ENCODE measurements at places on chromosomes 13 and 19. TPM values are rescaled to one million over a fixed set of nuclear protein-coding genes. Genes with fewer than 3 reads are reported as not detected.

Gene PBX4
- polyA plus RNA-seq, result 2.1 TPM

GRCh38 chr13:113759525-113760137 is 605 bp downstream of the TMEM255B start:
- DNase-seq, result no peak

DNA sequence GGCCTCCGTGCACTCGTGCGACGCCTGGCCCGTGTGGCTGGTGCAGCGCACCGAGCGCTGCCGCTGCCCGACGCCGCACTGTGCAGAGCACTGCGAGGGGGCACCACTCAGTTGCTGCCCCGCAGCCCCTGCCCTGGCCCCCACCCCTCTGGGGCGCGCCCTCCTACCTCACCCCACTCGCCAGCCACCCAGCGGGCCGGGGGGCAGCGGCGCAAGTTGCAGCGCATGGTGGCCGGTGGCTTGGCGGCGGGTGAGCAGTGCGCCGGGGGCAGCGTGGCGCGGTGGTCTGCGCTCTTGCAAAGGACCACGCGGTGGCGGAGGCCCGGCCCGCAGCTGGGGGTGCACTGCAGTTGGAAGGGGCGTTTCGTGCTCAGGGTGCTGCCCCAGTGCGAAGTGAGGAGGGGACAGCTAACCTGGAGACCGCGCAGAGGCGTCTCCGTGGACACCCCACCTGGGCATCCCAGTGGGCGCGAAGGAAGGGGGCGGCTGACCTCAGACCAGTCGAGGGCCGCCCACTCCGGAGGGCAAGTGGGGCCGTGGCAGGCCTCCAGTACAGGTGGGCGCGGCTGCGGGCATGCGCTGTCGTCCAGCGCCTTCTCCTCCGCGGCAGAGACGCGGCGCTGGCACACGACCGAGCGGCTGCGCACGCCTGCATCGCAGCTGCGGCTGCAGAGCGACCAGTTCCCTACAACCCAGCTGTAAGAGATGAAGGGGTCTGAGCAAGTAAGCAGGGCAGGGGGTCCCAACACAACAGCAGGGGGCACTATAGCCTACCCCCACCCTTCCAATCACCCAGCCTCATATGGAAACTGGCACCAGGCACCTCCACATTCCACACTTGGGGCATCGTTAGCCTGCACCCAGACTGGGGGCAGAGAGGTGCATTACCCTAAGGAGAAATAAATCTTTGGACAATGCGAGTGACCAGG is 8.0 kb upstream of the MYO1F start:
- DNase-seq, result no peak

DNA sequence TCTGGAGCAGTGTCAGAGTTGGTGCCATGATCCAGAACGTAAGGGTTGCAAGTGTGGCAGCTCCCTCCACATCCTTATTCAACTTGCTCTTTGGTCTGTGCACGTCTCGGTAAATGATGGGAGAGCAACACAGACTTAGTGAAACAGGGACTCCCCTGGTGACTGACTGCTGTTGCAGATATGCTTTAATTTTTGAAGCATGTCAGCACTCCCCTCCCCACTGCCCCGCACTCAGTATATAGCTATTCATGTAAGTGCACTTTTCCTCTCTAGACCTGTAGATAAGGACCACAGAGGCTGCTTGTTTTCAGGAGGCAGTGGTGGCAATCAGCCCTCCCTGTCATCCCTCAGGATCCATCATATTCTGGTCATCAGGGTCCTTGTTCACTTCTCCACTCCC is 470.9 kb downstream of the IRS2 start:
- DNase-seq, result no peak

DNA sequence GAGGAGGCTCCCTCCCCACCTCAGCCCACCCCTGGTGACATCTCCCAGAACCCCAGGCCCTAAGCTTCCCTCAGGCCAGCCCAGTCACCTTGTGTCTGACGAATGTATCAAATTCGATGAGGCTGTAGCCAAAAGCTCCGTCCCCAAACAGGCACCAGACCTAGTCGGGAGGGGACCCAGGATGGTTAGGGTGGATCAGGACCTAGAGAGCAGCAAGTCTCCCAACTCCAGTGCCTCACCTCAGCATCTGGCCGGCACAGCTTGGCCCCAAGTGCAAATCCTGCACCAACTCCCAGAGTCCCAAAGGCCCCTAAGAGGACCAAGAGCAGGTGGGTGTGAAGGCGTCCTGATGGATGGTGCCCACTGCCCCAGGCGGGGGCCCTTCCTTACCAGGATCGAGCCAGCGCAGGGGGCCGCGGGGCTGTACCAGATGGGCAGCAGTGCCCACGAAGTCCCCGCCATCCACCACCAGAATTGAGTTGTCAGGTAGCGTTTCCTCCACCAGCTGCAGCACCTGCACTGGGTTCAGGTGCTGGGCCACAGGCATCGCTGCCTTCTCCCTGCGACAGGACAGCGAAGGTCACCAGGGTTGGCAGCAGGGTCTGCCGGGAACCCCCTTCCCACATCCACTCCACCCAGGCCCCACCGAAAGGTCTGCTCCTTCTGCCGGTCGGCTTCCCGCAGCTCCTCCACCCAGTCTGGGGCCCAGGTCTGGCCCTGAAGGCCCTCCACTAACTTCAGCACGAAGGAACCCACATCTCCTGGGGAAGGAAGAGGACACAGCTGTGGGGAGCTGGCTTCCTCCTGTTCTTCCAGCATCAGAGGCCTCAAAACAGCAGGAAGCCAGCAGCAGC is 8.8 kb downstream of the SYDE1 start:
- no peak for DNase-seq

DNA sequence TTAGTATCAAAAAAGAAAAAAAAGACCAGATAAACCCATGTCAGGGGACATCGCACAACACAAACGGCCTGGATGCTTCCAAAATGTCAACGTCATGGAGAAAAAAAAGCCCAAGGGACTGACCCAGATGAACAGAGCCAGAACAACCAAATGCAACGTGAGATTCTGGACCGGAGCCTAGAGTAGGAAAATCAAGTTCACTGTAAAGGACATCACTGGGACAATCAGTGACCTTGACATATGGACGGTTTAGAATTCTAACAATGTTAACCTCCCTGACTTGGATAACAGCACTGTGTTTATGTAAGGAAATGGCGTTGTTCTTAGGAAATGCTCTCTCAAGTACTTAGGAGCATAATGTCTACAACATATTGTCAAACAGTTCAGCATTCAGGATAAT is 15.1 kb upstream of the EMP3 start:
- no peak for DNase-seq
